ENCODE measurements at places on chromosomes 3 and 15. TPM values are rescaled to one million over a fixed set of nuclear protein-coding genes. Genes with fewer than 3 reads are reported as not detected.
A peak's percentile ranks its signal among the peaks of the same experiment; 100 is the strongest.

GRCh38 chr15:83380682-83381081 lies 66.5 kb upstream of the SH3GL3 start:
- H3K27ac ChIP-seq, result no peak overlapping the region
- DNase-seq, result peak; percentile 83
- no peak overlapping the region for H3K4me3 ChIP-seq
- no peaks in the 10 kb centered on the region for H3K4me1 ChIP-seq

MOBP gene
- 7.1 TPM for total RNA-seq

CYP1A1 gene
- not detected for total RNA-seq

DNA sequence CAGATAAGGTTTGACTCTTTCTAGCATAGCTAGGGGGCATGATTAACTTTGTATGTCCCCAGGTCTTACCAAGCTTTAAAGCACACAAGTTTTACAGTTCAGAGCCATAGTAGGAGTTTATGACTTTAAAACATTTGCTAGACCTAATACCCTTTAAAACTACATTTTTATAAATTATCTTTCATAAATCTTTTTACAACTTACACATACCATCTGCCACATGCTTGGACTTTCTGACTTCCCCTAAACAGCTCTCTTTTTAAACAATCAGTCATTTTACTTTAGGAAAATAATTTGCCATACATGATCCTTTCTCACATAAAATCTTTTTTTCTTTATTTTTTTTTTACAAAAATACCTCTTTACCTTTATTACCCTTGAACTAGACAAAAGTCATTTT lies 735.3 kb upstream of the CADM2 start:
- H3K4me3 ChIP-seq, result peak overlapping the region; percentile 68
- no peak for DNase-seq
- H3K27me3 ChIP-seq, result no peaks in the 10 kb centered on the region

C3orf20 gene
- total RNA-seq, result not detected

GRCh38 chr15:90191344-90191687 lies 9.8 kb upstream of the SEMA4B start:
- H3K4me1 ChIP-seq, result no peaks in the 10 kb centered on the region
- no peaks in the 10 kb centered on the region for H3K27me3 ChIP-seq
- H3K27ac ChIP-seq, result no peak overlapping the region
- H3K36me3 ChIP-seq, result no peaks in the 10 kb centered on the region
- DNase-seq, result no peak

GRCh38 chr15:57357799-57358198 lies 18.5 kb upstream of the CGNL1 start:
- H3K4me3 ChIP-seq, result no peak overlapping the region
- no peak for DNase-seq
- H3K27ac ChIP-seq, result no peak overlapping the region
- peaks cover 4% of the 10 kb centered on the region for H3K4me1 ChIP-seq
- H3K36me3 ChIP-seq, result no peaks in the 10 kb centered on the region

SLC15A2 gene
- 2.1 TPM for total RNA-seq

CHDH gene
- 12.7 TPM for total RNA-seq

GRCh38 chr15:98850961-98851572 lies 156.5 kb downstream of the PGPEP1L start:
- H3K36me3 ChIP-seq, result no peaks in the 10 kb centered on the region
- no peaks in the 10 kb centered on the region for H3K27me3 ChIP-seq
- no peak overlapping the region for H3K4me3 ChIP-seq
- H3K27ac ChIP-seq, result no peak overlapping the region
- peak; percentile 93 for DNase-seq
- peaks cover 17% of the 10 kb centered on the region for H3K4me1 ChIP-seq

GPX1 gene
- 178 TPM for total RNA-seq

DNA sequence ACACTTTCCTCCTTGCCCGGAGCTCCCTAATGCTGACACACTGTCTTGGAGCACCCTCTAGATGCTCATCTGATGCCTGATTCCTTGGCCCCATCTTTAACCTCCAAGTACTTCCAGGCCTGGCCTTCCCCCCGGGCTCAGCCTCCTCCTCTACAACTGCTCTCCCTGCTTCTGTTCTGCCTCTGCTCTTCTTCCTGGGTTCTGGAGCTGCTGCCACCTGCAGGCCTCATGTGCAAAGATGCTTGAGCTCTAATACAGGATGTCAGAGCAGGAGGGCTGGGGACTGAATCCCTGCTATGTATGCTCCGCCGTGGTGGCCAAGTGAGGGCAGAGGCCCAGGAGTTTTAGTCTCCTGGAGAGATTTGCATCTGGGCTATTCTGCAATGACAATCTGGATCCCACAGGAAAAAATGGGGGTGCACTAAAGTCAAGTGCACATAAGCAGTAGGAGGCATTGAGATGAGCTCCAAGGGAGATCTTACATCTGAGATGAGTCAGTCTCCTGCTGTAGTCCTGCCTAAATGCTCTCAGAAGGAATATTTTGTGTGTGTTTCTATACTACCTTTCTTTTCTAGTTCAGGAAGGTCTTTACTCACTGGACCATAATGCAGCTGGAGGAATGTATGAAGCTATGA lies 296.3 kb downstream of the UACA start:
- no peaks in the 10 kb centered on the region for H3K4me1 ChIP-seq
- H3K4me3 ChIP-seq, result no peak overlapping the region
- H3K36me3 ChIP-seq, result no peaks in the 10 kb centered on the region
- H3K27me3 ChIP-seq, result no peaks in the 10 kb centered on the region
- peak; percentile 83 for DNase-seq

DNA sequence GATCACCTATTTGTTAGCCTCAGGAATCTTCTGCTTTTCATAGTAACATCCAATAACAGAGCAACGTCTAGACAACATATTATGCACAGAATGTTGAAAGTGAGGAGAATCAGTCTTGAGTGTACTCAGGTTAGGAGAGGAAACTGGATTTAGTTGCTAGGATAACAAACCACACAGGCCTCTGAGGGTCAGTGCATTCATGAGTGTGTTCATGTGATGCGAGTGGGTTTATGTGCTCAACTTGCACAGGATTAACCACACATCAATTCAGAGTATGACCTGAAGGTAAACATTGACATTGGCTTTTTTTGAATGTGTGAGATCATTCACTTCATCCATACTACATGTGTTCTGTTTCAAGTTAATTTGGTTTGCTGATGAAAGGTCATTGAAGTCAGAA lies 287.6 kb downstream of the DIPK2A start:
- H3K4me3 ChIP-seq, result no peak overlapping the region
- DNase-seq, result no peak
- H3K27ac ChIP-seq, result no peak overlapping the region
- no peaks in the 10 kb centered on the region for H3K36me3 ChIP-seq

DNA sequence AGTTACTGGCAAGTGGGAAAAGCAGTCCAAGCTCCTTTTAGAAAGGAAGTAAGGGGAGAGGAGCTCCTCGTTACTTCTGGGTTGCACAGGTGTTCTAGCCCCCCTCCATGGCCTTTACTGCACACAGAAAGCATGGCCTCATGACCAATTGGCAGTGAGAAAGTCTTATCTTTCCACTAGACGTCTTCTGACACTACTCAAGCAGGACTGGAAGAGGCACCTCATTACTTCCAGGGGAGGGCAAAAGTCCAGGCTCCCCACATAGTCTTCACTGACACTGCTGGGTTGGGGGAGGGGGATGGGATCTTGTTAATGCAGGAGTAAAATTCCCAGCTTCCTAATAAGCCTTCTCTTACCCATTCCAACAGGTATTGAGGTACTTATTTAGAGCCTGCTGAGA lies 27.6 kb upstream of the TM2D3 start:
- peaks cover 18% of the 10 kb centered on the region for H3K36me3 ChIP-seq
- no peak for DNase-seq
- H3K27me3 ChIP-seq, result no peaks in the 10 kb centered on the region
- no peak overlapping the region for H3K27ac ChIP-seq

DNA sequence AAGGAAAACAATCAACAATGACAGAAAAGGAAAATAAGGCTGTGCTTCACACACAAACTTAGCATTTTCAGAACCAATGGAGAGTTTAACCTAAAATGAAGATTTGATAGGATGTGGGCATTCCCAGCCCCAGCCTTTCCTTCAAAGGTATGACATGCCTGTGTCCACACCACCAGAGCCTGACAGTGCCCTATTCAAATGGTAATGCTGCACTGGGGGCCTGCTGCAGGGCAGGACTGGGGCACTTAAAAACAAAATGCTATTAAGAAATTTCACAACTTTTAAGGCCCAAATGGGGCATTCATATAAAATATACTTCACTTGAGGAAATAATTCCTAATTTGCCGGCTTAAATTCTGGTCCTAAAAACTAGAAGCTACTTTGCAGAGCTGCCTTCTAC lies 30.9 kb upstream of the TKT start:
- H3K36me3 ChIP-seq, result peaks cover 71% of the 10 kb centered on the region
- H3K4me3 ChIP-seq, result no peak overlapping the region
- peak; percentile 82 for DNase-seq
- H3K27ac ChIP-seq, result peak overlapping the region; percentile 59
